ENCODE measurements at places on chromosomes 2 and 18.

GRCh38 chr18:55085557-55086285 lies 126.5 kb upstream of the CCDC68 start:
- DNase-seq = no peak

- no peak for DNase-seq
Observed at GRCh38 chr2:45922577-45922988, 271.1 kb downstream of the PRKCE start.

DNA sequence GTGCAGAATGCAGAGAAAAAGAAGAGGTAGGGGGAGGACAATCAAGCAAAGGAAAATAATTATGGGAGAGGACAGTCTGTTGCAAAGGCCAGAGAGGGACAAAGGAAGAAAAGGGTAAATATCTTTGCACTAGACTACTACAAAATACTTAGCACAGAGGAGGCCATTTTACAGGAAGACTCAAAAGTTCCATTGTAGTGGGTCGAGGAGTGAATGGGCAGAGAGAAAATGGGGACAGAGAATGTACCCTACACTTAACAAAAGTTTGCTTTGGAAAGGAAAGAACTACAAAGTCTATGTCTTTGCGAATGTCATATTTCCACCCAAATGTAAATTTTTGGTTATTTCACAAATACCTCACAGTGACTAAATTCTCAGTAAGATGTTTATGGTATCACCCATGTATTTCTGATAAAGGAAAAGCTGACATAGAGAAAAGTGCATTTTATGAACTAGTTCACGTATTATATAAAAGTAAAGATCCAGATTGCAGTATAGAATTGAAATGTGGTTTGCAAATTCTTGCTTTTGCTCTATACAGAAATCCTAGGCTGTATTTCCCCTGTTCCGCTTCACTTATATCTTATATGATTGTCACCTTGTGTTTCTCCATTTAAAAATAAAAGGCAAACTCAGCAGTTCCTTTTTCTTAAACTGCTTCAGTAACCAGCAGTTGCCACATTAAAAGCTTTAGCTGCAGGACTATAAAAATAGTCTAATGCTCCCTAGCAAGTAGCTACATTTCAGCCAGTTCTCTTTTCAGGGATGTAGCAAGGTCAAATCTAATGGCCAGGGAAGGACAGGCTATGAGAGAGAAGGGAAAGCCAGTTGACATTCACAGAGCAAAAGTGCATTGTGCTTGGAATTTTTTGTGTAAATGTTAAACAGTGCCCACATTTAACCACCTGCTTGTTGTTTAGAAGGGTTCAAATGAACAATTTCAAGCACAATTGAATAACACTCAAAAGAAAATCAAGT lies 79.7 kb upstream of the CYTIP start:
- DNase-seq = no peak

- no peak for DNase-seq
Observed at GRCh38 chr2:231664727-231665126, 43.6 kb upstream of the PTMA start.

GRCh38 chr2:174722942-174723592 lies 41.2 kb downstream of the CHRNA1 start:
- no peak for DNase-seq

DNA sequence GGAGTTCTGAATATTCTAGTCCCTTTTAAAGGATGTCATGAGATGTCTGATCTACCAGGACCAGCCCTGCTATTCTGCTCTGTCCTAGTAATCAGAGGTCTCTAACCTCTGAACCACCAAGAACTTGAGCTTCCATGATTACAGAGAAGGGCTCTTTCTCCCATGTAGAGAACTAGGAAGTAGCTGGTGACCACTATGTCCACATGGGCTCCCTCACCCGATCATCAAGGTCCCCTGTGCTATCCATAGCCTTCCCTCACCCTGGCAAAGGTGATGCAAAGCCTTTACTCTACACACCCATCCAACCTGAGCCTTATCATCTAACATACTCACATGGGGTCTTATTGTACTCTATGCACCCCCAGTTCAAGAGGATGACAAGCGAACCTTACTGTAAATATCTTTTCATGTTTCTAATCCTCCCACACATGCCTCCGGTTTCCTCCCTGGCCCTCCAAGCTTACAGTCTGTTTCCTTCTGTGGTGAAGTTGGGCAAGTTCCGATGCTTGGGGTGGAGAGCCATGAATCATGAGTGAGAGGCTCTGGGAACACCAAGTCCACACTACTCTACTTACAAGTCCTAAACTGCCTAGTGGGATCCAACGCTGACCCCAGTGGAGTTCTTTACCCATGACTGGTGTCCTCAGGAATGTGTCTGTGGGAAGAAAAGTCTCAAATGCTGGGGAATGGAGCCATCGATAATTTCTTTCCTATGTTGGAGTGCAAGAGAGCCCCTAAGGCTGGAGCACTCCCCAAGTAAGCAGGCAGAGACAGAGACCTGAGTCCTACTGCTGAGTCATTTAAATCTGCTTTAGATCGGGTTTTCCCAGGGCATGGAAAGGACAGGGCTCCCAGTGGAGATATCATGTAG lies 73.3 kb upstream of the KLF7 start:
- peak; percentile 64 for DNase-seq

Data from activated CD4-positive, alpha-beta T cell treated with anti-CD3 and anti-CD28 coated beads, Interleukin-10, Interleukin-2, amounts not matched to agents 100 ng/mL and 50 ng/mL, durations not matched to agents 16 hours and 8 hours (primary cell).